ENCODE measurements at places on chromosomes 5 and 9.

GRCh38 chr5:102590467-102590866, 91.7 kb upstream of the SLCO6A1 start:
- no peaks in the 10 kb centered on the region for H3K27me3 ChIP-seq
- H3K4me1 ChIP-seq = no peaks in the 10 kb centered on the region
- H3K36me3 ChIP-seq = no peaks in the 10 kb centered on the region
- H3K4me3 ChIP-seq = no peak overlapping the region
- H3K27ac ChIP-seq = no peak overlapping the region

- no peak overlapping the region for H3K4me3 ChIP-seq
- DNase-seq = no peak
- no peaks in the 10 kb centered on the region for H3K4me1 ChIP-seq
Measured at GRCh38 chr9:106689089-106689488, 173.9 kb upstream of the ZNF462 start.

GRCh38 chr9:93585259-93585658, 8.9 kb downstream of the PHF2 start:
- no peak overlapping the region for H3K27ac ChIP-seq
- no peak overlapping the region for H3K4me3 ChIP-seq
- no peaks in the 10 kb centered on the region for H3K27me3 ChIP-seq
- H3K4me1 ChIP-seq = peaks cover 29% of the 10 kb centered on the region

- no peak overlapping the region for H3K27ac ChIP-seq
- no peak overlapping the region for H3K4me3 ChIP-seq
- DNase-seq = no peak
- H3K4me1 ChIP-seq = peaks cover 16% of the 10 kb centered on the region
Measured at GRCh38 chr9:136896027-136896426, 9.7 kb downstream of the TRAF2 start.

GRCh38 chr9:99265691-99266090, 43.6 kb downstream of the SEC61B start:
- H3K36me3 ChIP-seq = no peaks in the 10 kb centered on the region
- H3K27ac ChIP-seq = no peak overlapping the region
- H3K27me3 ChIP-seq = no peaks in the 10 kb centered on the region
- peaks cover 9% of the 10 kb centered on the region for H3K4me1 ChIP-seq
- no peak overlapping the region for H3K4me3 ChIP-seq
- no peak for DNase-seq

DNA sequence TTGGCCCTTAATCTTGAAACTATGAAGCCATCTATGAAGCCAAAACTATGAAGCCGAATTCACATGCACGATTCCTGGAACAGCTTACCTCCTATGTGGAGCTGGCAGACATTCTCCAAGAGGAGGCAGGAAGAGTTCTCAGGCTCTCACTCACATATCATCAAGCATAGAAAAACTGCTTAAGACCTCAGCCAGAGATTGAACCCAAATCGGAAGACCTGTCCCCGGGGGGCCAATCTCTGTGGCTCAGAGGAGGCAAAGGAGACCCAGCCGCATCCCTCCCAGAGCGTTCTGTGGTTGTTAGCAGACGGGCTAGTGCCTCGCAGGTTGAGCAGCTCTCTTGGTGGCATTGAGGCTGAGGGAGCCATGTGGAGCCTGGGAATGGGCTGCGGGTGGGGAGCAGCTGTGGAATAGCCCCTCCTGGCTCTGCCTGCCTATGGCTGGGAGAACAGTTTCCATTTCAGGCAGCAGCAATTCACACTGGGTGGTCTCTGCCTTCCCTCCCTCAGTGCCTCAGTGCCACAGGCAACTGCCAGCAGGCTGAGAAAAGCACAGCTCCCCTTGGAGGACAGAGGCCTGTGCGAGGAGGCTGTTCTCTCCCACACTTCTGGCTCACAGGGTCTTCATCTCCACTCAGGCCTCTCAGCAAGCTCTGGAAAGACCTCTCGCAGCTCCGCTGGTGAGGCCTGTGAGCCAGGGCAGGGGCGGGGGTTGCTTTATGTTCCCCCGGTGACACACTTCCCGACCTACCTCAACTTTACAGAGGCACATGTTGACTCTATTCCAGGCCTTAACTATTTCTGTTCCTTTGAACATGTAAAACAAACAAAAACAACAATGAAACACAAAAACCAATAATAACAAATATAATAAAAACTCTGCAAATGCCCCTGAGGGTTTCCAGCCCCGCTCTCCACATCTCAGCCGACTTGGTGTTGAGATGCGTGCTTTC, 17.4 kb upstream of the TMEM174 start:
- peaks cover 32% of the 10 kb centered on the region for H3K4me1 ChIP-seq
- H3K27ac ChIP-seq = no peak overlapping the region
- no peaks in the 10 kb centered on the region for H3K36me3 ChIP-seq
- DNase-seq = no peak
- H3K4me3 ChIP-seq = no peak overlapping the region

GRCh38 chr9:96062854-96063253, 187.4 kb downstream of the ERCC6L2 start:
- no peak for DNase-seq
- no peak overlapping the region for H3K4me3 ChIP-seq
- H3K4me1 ChIP-seq = peaks cover 10% of the 10 kb centered on the region

GRCh38 chr5:82360022-82360421, 81.9 kb upstream of the RPS23 start:
- no peak for DNase-seq
- H3K27ac ChIP-seq = no peak overlapping the region
- H3K36me3 ChIP-seq = no peaks in the 10 kb centered on the region
- H3K4me1 ChIP-seq = peaks cover 39% of the 10 kb centered on the region
- H3K4me3 ChIP-seq = no peak overlapping the region

GRCh38 chr9:90555351-90556057, 87.1 kb downstream of the DIRAS2 start:
- no peaks in the 10 kb centered on the region for H3K4me1 ChIP-seq
- peaks cover 2% of the 10 kb centered on the region for H3K27me3 ChIP-seq
- H3K36me3 ChIP-seq = no peaks in the 10 kb centered on the region
- DNase-seq = no peak
- H3K4me3 ChIP-seq = no peak overlapping the region
- H3K27ac ChIP-seq = no peak overlapping the region

- H3K27ac ChIP-seq = no peak overlapping the region
- no peak overlapping the region for H3K4me3 ChIP-seq
- H3K27me3 ChIP-seq = no peaks in the 10 kb centered on the region
- no peaks in the 10 kb centered on the region for H3K36me3 ChIP-seq
- no peak for DNase-seq
Measured at GRCh38 chr9:129183495-129184218, 5.6 kb upstream of the IER5L start.

DNA sequence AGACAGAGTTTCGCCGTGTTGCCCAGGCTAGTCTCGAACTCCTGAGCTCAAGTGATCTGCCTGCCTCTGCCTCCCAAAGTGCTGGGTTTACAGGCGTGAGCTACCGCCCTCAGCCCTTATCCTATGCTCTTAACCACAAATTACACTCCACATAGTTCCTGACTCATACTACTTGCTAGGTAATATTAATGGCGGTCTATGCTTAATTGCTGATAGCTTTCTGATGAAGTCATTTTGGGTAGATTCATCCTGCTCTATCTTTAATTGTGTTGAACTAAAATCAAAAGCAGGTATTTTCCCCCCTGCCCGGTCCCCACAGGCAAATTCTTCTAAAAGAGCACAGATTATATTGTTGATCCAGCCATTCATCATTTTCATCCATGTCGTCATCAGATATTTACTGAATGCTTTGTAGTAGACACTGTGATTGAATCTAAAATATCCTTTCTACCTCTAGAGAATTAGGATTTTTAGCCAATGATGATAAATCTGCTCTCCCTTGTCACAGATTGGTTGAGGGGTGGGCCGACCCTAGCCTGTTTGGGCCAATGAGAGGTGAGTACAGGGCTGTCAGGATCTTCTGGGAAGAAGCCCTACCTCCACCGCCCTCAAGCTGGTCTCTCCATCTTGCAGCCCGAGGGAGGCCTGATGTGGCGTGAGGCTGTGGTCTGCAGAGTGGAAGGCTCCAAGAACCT, 144.8 kb downstream of the NR3C1 start:
- no peak overlapping the region for H3K27ac ChIP-seq
- no peak for DNase-seq
- no peaks in the 10 kb centered on the region for H3K27me3 ChIP-seq
- no peaks in the 10 kb centered on the region for H3K36me3 ChIP-seq

DNA sequence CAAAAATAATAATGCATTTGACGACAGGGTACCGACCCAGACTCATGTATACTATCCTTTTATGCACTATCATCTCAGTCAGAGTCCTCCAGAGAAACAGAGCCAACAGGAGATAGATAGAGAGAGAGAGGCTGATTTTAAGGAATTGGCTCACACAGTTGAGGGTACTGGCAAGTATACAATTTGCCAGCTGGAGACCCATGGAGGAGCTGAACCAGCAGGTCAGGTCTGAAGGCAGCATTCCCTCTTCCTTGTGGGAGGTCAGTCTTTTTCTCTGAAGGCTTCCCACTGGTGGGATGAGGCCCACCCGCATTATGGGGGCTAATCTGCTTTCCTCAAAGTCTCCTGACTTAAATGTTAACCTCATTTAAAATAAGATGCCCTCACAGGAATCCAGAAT, 17.3 kb upstream of the MED10 start:
- H3K27ac ChIP-seq = no peak overlapping the region
- DNase-seq = no peak
- no peaks in the 10 kb centered on the region for H3K36me3 ChIP-seq
- no peak overlapping the region for H3K4me3 ChIP-seq

DNA sequence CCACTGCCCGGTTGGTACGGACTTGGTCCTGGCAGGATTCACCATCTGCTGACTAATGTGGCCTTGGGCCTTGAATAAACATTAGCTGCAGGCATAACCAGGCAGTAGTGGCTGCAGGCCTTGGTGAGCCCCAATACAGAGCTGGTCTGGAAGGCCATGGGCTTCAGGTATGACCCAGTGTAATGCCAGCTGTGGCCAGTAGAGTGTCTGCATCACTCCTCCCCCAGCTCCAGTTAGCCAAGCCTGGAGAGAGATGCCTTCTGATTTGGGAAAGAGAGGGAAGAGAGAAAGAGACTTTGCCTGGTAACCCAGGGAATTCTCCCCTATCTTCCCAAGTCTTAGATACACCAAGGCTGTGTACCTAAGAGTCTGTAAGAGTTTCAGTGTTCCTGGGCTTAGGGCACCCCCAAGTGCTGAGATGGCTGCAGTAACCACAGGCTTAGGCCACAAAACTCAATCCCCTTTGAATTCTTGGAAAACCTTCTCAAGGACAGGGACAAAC, 5.6 kb upstream of the C5 start:
- no peaks in the 10 kb centered on the region for H3K4me1 ChIP-seq
- no peak overlapping the region for H3K27ac ChIP-seq
- DNase-seq = no peak
- H3K27me3 ChIP-seq = peaks cover 1% of the 10 kb centered on the region

GRCh38 chr5:35745660-35746059, 111.0 kb upstream of the IL7R start:
- no peak overlapping the region for H3K4me3 ChIP-seq
- H3K36me3 ChIP-seq = peaks cover 7% of the 10 kb centered on the region
- no peaks in the 10 kb centered on the region for H3K27me3 ChIP-seq

DNA sequence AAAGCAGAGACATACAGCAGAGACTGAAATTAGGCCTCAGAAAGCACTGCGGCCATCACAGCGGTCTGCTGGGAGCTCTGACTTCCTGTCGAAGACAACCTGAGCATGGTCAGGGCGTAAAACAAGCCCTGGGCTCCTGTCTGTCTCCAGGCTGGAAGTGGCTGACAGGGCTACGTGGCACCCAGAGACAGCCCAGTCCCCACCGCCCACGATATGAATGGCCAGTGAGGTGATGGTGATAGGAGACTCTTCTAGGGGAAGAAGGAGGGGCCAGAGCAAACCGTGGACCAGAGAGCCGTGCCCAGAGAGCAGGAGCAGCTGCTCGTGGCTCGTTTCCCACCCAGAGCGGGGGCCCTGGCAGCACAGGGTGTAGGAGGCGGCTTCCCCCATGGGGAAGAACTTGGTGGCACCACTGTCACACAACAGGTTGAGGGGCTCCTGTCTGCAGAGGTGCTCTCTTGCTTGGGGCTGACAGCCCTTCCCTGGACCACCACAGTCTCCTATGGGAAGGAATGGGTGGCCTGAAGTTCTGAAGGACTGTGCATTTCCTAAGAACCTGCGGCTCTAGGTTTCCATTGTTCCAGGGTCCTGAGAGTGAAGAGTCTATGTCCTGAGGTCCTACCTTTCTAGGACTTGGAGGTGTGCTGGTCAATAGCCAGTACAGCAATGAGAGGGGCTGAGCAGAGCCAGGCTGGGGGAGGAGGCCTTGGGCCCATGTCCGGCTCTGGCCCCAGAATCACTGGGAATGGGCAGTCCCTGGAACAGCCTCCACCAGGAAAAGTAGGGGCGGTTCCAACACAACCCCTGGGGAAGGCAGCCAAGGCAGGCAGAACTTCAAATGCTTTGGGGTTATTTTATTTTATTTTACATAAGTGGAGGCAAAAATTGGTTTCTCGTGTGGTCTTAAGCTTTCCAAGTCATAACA, 56.4 kb downstream of the BARX1 start:
- no peaks in the 10 kb centered on the region for H3K36me3 ChIP-seq
- H3K27me3 ChIP-seq = no peaks in the 10 kb centered on the region
- no peaks in the 10 kb centered on the region for H3K4me1 ChIP-seq
- DNase-seq = no peak
- no peak overlapping the region for H3K4me3 ChIP-seq

DNA sequence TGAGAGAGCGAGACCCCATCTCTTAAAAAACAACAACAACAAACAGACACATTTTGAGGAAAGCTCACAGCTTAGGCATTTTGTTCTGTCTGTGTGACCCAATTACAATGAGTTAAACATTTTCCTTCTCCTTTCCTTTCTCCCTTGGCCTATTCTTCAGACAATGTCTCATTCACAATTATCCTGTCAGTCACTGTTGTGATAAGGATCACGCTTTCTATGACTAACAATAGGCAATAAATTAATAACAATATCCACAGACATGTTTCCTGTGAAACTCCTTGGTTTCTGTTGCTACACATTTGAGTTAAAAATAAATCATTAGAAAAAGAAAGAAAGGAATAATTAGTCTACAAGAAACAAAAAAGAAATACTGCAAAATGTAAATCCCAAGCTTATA, 19.8 kb upstream of the CARTPT start:
- H3K4me3 ChIP-seq = no peak overlapping the region
- peaks cover 8% of the 10 kb centered on the region for H3K4me1 ChIP-seq
- no peak overlapping the region for H3K27ac ChIP-seq
- H3K36me3 ChIP-seq = peaks cover 4% of the 10 kb centered on the region
- no peak for DNase-seq
- H3K27me3 ChIP-seq = peaks cover 9% of the 10 kb centered on the region

- H3K27ac ChIP-seq = no peak overlapping the region
- no peaks in the 10 kb centered on the region for H3K36me3 ChIP-seq
- H3K4me3 ChIP-seq = no peak overlapping the region
- no peak for DNase-seq
Measured at GRCh38 chr5:148934895-148935400, 108.5 kb downstream of the ADRB2 start.

DNA sequence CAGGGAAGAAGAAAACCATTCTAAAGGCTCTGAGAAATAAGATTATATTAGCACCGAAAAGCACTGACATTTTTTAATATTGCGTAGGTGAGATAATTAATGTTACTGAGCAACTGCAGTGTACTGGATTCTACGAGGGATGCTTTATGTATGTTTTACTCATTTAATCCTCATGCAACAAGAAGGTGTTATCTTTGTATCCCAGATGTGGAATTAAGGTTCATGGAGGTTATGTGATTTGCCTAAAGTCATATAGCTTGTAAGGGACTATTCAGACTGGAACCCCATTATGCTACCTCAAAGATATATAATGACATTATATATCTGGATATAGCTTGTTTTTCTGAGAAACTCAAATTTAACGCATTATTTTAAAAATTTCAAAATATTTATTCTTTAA, 2.5 kb downstream of the FBXO4 start:
- H3K27ac ChIP-seq = no peak overlapping the region
- H3K27me3 ChIP-seq = peaks cover 9% of the 10 kb centered on the region
- no peak for DNase-seq
- H3K4me1 ChIP-seq = peaks cover 23% of the 10 kb centered on the region
- peaks cover 9% of the 10 kb centered on the region for H3K36me3 ChIP-seq
- no peak overlapping the region for H3K4me3 ChIP-seq
